Activated T-cell treated with anti-CD3 and anti-CD28 coated beads for 4 hours (primary cell): ENCODE measurements at places on chromosomes 3 and 15.
A peak's percentile ranks its signal among the peaks of the same experiment; 100 is the strongest.

GRCh38 chr3:72449551-72449950, 398.7 kb downstream of the SHQ1 start:
- DNase-seq: no peak

- DNase-seq: no peak
Observed at GRCh38 chr3:141901914-141902313, 25.5 kb downstream of the ATP1B3 start.

DNA sequence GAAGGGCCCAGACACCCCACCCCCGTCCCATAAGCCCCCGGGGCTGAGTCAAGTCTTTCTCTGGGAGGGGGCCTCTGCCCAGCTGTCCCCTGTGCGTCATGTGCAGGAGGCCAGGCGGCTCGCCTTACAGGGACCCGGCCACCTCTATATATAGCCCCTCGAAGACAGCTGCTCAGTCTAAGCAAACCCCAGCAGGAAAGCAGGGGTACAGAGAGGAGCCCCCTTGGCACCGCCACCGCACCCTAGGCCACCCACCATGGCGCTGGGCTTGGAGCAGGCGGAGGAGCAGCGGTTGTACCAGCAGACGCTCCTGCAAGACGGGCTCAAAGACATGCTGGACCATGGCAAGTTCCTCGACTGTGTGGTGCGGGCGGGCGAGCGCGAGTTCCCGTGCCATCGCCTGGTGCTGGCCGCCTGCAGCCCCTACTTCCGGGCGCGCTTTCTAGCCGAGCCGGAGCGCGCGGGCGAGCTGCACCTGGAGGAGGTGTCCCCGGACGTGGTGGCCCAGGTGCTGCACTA, at the start of gene KLHL40:
TSS of gene KLHL40 (plus strand) at position 175 of the 519 bp plus-strand sequence. CDS start at position 257, 82 bp downstream.
- DNase-seq: no peak

- no peak for DNase-seq
Observed at GRCh38 chr3:66021731-66022131, 17.0 kb downstream of the MAGI1 start.

GRCh38 chr3:63050548-63051177, 175.4 kb upstream of the CADPS start:
- DNase-seq: no peak

- no peak for DNase-seq
Observed at GRCh38 chr15:50377867-50378751, 23.1 kb upstream of the GABPB1 start.

- no peak for DNase-seq
Observed at GRCh38 chr3:181721046-181721875, 9.5 kb downstream of the SOX2 start.

DNA sequence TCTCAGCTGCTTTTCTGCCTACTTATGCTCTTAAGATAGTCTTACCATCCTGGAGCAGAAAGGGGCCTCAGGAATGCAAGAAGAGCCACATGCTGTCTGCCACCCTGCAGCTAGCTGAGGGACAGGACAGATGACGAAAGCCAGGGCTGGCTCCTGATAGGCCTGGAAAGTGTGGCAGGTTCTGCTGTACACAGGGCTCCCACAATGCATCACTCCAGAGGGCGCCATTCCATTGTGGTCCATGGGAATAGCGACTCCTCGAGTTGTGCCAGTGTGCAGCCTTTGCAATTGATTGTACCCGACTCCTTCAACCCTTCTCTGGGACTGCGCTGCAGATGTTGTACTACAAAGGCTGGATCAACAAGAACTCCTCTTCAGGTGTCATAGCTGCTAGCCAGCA, 11.2 kb downstream of the ACAN start:
- no peak for DNase-seq

- DNase-seq: no peak
Observed at GRCh38 chr3:32442766-32443165, 51.1 kb downstream of the CMTM7 start.

DNA sequence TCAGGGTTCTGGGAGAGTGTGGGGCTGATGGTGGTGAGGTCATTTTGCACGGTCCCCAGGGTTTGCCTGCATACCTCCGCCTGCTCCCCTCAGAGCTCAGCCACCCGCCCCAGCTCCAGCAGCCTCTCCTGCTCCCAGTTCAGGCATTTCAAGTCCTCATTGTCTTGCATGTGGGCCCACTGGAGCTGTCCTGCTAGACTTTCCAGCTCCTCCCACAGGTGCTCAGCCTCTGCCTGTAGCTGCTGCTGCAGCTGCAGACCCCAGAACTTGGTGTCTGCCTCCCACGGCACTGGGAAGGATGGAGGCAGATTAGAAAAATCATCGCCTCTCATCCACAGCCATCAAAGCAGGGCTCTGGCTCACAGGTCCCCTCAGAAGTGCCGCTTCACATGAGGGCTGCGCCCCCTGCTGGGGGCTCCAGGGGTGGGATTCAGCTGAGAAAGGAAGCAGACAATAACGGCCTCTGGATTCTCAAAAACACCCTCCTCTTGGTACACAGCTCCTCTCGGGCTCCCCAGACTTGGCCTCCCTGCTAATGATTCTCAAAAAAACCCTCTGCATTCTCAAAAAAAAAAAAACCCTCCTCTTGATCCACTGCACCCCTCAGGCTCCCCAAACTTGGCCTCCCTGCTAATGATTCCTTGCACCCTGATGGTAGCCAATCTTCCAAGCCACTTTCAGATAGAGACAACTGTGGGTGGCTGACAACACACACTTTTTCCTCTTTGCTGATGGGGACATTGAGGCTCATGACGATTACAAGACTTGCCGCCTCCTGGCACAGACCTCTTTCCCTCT, 89.3 kb upstream of the C2CD4B start:
- DNase-seq: peak; percentile 43

GRCh38 chr15:41955807-41956525, 16.4 kb downstream of the EHD4 start:
- no peak for DNase-seq

DNA sequence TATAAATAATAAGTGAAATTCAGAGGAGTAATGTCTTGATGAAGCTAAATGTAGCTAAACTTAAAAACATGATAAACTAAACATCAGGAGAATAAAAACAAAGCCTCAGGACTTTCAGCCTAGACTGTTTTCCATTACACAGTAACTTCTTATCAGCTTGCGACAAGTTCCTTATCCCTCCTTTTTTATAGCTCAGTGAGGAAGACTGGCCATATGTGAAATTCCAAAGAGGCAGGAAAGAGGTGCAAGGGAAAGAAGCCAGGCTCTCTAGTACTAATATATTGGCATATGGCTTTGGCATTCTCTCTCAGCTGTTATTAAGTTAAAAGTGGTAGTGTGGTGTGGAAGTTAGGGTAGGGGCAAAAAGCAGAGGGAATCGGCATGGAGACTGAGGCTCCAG, 4.4 kb downstream of the COX17 start:
- no peak for DNase-seq

DNA sequence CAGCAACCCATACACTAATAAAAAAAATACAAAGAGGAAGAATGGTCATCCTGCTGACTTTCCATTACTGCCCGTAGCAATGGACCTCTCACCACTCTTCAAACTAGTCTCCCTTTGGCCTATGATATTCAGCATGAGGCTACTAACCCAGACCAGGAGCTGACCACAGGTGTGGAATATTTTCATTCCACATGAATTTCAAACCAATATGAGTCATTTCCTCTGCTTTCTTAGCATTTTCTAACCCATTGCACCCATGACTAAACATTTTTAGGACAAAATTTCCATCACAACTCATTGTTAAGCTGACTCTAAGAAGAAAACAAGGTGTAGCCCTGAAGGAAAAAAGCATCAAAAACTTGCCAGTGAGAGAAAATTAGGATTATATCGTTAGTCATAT, 34.0 kb upstream of the ZPLD1 start:
- DNase-seq: no peak

DNA sequence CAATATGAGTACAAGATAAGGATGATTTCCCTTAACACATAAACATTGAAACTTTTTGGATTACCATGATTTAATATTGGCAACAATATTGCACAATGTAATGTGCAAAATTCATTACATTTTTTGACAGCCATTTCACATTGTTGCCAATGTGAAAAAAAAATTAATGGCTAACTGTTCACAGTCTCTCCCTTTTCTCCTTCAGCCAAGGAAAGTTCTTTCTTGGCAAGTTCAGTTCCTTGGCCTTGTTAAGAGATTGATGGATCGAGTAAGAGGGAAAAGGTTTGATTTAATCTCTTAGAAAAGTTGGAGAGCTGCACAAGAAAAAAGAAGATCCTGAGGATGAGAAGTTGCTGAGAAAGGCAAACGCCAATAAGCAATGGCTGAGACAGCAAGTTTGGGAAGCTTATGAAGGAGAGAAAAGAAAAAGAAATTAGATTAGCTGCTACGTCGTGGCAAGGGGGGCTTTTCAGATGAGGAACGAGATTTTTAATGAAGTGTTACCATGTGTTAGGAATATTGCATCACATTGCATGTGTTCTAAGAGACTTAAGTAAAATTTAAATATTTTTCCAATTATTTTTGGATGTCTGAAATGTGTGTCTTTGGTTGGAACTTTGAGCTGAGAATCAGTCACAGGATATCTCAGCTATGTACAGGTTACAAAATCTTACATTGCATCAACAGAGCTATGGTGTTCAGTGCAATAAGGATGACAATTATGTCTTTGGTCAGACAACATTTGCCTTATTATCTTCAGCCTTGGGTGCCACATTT, 61.4 kb upstream of the ZNF280D start:
- no peak for DNase-seq

GRCh38 chr3:180646187-180646790, 33.0 kb downstream of the CCDC39 start:
- no peak for DNase-seq

- DNase-seq: peak; percentile 12
Observed at GRCh38 chr3:50015918-50016317, 72.8 kb upstream of the RBM5 start.

- no peak for DNase-seq
Observed at GRCh38 chr3:190706582-190706981, 155.9 kb downstream of the GMNC start.

DNA sequence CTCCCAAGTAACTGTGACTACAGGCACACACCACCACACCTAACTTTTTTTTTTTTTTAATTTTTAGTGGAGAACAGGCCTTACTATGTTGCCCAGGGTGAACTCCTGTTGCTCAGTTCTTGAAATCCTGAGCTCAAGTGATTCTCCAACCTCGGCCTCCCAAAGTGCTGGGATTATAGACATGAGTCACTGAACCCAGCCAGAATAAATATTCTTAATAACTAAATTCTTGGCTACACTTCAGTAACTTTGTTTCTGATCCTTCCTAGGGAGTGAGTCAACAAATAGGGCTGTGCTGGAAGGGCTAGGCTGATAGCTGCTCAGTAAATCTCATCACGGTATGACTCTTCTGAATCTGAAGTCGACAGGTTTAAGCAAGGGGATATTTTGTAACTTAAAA, 56.6 kb downstream of the P3H2 start:
- no peak for DNase-seq

DNA sequence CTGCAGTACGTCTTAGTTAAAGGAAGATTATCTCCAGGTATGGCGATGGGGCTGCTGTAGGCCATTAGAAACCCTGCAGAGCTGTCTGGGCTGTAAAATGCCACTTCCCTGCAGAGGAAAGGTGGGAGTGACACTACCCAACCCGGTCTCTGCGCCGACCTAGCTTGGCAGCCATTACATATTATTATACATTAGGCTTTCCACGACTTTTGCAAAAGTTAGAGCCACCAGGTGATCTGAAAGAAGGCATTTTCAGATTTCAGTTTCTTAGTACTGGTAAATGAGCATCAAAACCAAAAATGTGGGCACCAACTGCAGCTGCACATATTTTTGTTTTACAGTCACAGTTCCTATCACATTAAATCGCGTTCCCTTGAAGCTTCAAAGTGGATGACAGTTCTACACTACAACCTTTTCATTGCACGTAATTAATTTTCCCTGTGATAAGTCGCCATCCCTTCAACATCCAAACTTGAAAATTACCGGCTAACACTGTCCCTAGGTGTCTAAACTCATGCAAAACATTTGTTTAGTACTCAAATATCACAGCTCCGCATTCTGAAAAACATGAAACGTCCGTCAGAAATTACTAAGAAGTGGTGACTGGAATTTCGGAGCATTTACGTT, 81.4 kb upstream of the CHD2 start:
- DNase-seq: no peak

DNA sequence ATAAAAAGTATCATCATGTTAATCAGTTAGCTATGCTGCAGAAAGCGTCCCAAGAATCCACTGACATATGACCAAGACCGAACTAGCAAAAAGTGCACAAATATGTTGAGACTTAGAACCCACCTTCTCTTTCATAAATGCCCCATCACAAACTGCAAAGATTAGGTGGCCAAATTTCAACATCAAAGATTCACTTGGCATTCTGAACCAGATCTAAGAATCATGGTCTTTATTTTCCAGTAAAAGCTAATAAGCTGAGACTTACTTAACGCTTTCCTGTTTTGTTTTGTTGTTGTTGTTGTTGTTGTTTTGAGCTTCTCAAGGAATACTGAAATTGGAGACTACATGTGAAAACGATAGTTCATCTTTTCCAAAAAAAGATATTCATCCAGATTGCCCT, 62.4 kb downstream of the ZBTB20 start:
- no peak for DNase-seq

DNA sequence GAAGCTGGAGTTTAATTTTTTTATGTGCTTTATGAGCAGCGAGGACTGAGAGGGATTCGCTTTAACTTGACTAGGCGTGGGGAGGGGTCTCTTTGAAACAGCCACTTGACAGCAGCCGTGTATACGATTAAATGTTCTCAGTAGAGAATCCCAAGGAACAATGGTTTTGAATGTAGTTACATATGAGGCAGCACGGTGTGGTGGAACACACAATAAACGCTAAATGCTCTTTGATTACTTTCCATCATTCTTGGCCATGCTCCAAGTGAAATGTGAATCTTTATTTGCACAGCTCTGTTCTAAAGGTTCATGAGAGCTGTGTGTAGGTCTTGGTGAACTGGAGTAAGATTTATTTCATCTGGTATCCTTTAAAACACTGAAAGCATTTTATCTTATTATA, 251.4 kb upstream of the TGFBR2 start:
- DNase-seq: no peak
